Tracheal epithelial cell (primary cell): ENCODE measurements at places on chromosomes 4 and X. TPM values are rescaled to one million over a fixed set of nuclear protein-coding genes. Genes with fewer than 3 reads are reported as not detected.

The SERPINA7 gene
- total RNA-seq = not detected in 2 replicates

The SMAD1 gene
- total RNA-seq = 11.3 and 11.5 TPM in 2 replicates

The HMGN5 gene
- total RNA-seq = 0.72 and 1.3 TPM in 2 replicates

The UGT2B15 gene
- total RNA-seq = not detected in 2 replicates
